ENCODE measurements at places on chromosomes 3 and 15.

DNA sequence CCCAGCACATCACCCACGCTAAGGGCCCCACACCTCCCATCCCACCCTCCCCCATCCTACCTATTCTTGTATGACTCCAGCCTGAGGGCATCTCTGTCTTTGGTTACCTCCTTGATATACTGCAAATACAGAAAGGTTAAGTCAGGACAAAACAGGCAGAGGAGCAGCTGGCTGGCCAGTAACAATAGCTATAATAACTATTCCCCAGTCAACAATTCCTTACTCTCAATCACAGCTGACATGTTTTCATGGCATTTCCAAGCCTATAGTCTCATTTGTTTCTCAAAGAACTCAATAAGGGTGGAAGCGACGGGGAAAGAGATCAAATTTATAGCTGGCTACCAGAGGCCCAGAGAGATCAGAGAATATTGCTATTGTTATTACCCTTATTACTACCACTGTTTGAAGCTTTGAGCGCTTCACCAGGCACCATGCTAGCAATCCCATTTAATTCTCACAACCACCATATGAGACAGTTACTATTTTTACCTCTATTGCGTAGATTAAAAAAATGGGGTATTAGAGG lies 93.0 kb upstream of the C2CD4B start:
- no peak for DNase-seq

DNA sequence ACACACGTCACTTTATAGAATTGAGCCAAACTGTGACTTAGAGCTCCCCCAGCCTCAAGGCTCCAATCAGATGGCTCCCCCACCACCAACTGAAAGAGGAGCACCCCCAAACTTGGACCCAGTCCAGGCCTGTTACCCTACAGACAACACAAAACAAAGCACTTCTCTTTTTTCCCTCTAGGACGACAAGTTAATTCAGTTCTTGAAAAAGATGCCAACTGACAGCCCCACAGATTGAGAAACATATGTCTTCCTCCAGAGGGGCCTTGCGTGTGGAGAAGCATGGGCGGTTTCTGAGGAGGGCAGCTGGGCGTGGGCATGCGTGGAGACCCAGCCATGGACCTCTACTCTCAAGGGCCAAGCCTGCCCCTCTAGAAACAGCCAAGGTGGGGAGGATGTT lies 229.5 kb downstream of the SHQ1 start:
- no peak for DNase-seq

GRCh38 chr3:23002836-23003732 lies 200.0 kb upstream of the UBE2E2 start:
- no peak for DNase-seq

DNA sequence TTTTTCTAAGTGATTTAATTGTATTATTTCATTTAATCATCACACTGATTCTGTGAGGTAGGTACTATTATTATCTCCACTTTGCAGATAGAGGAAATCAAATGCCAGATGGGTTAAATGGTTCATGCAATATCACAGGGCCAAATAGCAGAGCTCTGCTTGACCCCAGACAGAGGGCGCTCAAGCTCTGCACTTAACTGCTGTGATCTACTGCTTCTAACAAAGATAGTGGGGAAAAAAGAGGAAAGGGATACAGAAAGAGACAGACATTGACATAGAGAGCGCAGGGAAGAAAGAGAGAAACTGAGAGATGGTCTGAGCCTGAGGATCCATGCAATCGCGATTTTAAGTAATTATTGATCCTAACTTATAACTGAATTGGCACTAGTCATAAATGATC lies 279.1 kb upstream of the THRB start:
- DNase-seq, result peak; percentile 46

Measured in HCT116 (cell line).